ENCODE measurements at places on chromosomes 11 and 22.

DNA sequence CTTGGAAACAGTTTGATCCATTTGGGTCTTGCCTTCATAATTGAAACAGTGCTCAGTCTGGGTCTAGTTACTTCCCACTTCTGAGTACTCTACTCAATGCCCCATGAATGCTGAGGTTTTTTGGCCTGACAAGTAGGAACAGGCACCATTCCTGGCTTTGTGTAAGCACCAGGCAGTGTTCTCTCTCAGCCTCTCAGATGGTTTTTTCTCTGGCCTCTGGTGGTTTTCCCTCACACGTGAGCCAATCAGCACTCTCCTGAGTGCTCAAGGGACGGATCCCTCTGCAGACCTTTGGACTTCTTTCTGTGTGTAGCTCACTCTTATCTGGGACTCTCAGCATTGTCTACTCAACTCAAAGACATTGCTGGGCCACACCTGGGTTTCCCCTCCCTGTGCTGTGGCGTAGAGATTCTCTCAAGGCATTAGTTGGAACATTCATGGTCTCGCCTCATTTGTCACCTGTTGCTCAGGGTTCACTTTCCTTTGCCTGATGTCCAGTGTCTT, 21.3 kb downstream of the SIK2 start:
- DNase-seq, result no peak

DNA sequence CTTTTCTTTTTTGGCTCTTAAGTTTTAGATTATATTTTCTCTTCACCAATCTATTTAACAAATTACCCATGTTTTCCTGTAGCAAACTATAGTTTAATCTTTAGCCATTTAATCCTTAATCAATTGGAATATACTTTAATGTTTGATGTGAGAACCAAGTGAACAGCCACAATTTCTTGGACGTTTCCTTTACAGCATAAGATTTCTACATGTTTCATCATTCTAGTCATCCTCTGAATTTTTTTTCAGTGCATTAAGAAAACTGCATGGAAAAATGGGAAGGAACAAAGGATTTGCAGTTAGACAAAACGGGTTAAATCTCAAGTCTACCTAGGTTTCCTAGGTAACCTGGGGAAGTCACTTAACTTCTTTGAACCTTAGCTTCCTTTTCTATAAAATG, 507.1 kb upstream of the CCDC90B start:
- no peak for DNase-seq

DNA sequence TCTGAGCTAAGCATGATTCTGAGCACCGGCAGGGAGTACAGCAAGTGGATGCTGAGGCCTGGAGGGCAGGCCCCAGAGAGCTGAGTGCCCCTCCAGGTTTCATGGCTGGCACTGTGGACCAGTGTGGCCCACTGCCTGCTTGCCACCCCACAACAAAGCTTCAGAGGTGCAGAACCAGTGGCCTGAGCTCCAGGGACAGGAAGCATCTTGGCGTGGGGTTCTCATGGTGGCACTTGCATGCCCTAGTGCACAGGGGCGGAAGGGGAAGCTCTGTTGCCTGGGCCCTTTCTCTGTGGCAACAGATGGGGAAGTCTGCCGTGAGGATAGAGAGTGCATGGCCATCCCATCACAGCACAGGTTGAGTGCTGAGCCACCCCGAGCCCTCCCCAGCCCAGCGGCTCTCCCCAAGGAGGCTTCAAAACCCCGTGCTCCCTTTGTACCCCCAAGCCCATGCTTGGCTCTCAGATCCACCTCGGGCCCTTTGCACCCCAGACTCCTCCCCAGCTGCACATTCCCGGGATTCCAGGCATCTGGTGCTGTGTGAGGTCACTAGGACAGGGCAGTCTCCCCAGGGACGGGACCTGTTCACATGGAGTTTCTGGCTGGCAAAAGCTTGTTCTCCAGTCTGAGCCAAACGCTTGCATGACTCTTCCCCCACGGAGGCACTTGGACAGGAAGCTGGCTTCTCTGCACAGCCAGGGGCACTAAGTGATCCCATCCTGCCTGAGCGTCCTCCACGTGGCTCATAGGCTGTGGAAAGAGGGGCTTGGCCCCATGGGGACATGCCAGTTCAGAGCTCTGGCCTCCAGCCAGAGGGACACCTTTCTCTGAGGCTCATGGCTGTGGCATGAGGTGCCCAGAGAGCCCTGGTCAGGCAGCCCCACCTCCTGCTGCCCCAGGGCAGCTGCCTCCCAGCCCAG, 4.2 kb downstream of the SLC25A1 start:
- DNase-seq, result no peak

DNA sequence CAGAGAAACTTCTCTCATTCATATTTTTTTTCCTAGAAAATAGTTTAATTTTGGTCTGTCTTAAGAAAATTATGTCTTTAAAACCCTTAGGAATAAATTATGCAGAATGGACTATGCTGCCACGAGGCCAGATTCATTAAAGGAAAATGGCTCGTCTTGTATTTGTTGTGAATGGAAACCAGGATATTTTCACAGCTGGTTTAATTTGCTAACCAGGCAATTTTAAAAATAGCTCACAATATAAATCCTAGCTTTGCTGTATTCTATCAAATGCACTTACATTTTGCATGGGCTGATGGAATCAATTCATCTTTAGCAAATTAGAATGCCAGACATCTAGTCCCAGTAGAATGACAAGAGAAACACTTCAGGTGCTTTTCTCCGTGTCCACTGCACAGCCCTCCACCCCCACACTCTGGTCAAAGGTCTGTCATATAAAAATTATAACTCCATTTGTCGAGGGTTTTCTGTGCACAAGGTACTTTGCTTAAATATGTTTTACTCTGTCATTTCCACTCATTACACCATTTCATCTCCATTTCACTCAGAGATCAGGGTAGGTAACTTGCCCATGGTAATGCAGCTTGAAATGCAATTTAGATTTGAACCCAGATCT, 20.3 kb upstream of the TNRC6B start:
- DNase-seq, result no peak

DNA sequence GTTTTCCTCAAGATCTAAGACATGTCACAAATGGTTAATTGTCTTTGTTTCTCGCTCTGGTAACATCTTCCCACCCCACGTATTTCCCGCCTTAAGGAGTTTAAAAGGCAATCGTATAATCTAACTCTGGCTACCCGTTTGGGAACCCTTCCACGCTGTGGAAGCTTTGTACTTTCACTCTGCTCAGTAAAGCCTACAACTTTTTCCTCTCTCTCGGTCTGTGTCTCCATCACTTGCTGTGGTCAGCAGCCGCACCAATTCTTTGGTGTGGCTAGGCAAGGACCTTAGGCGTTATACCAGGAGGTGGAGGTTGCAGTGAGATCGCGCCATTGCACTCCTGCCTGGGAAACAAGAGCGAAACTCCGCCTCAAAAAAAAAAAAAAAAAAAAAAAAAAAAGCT, 1430.1 kb downstream of the LRRC4C start:
- no peak for DNase-seq

DNA sequence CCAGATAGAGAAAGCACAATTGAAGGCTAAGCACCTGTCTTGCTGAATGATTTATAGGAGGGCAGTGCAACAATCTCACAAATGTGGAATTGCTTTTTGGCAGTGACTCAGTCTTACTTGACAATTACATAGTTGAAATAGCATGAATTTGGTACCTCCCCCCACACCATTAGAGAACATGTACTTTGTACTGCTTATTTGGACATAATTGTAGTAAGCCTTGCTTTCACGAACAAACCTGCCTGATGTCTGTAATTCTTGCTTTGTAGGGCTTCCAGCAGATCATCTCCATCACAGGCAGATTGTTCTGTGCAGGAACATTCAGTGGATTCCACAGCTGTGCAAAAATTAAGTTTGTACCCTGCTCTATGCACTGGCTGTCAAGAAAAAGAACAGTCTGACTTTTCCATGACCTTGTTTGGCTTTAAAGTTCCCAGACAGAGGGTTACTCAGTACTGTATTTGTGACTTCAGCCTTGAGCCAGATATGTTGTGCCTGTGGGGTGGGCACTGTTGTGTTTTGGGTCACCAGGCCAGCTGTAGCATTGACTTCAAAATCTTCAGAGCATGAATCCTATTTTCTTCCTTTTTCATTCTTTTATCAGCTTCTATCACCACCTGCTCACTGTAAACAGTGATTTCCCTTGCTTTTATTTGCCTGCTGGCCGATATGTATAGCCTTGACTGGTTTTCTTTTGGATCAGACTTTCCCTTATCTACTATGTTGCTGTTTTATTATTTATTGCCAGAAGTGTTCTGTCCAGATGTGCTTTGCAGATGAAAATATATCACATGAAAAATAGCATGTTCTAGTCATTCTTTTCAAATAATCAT, 941.0 kb upstream of the CHORDC1 start:
- DNase-seq, result no peak

DNA sequence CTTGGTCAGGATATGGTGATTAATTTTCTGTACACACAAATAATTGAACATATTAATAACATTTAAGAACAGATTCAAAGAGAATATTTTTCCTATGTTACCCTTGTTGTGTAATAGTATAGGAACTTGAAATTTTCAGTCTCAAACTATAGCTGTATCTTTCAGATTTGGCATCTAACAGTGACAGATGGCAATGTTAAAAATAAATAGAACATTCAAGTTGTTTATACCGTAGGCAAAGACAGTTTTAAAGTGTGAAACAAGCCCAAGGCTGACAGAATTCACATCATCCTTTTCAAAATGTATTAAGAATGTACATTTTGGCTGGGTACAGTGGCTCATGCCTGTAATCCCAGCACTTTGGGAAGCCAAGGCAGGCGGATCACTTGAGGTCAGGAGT, 92.6 kb upstream of the TP53AIP1 start:
- DNase-seq, result no peak

- DNase-seq, result no peak
These were observed 82.0 kb upstream of the SC5D start for GRCh38 chr11:121210445-121211080.

- no peak for DNase-seq
These were observed 478.5 kb upstream of the CCDC90B start for GRCh38 chr11:83764643-83765042.

DNA sequence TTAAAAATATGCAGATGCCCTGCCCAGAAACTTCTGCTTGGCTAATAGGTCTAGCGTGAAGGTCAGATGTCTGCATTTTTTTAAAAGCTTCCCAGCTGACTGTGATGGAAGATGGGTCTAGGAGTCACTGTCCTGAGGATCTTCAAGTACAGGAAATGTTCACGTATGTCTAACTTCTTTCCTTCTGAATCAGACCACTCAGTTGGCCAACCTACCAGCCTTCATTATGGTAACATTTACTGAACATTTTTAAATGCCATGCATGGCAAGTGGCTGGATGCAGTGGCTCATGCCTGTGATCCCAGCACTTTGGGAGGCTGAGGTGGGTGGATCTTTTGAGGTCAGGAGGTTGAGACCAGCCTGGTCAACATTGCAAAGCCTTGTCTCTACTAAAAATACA, 1.1 kb upstream of the PRG2 start:
- DNase-seq, result no peak

GRCh38 chr11:78400116-78400515, 17.5 kb downstream of the GAB2 start:
- DNase-seq, result no peak

DNA sequence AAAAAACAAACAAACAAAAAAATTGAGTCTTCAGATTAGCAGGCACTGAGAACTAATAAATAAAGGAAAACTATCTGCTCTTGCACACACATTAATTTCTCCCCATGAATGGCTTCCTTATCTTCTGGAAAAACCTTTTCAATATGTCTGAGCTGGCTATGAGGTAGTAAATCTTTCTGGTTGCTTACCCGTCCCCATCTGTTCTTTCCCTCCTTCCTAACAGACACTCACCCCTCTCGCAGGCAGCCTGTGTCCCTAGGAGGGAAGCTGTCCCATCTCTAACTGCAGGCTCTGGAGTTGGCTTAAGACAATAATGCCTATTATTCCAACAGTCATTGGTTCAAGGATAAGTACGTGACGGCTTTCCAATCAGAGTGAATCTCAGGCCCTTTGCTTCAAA, 8.2 kb upstream of the SCUBE2 start:
- no peak for DNase-seq

Measured in posterior cingulate gyrus (tissue), 11 donors.